ENCODE measurements at places on chromosomes 2 and 18.
A peak's percentile ranks its signal among the peaks of the same experiment; 100 is the strongest.

GRCh38 chr2:196980473-196980872, 54.0 kb upstream of the PGAP1 start:
- DNase-seq: no peak

DNA sequence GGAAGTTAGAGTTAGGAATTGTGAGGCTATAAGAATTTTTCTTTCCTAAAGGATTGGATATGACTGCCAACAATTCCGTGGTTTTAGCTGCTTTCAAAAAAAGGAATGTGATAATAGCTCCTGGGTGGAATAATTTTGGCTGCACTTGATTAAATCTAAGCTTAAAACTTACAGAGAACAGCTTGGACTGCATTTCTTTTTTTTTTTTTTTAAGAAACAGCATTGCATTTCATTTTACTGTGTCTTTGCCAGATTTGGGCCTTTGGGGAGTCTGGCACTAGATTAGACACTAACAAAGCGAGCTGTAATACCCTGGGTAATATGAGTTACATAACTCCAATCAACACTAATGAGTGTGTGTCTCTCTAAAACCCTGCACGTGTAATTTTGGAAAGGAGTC, 37.8 kb upstream of the ZNF397 start:
- DNase-seq: no peak

DNA sequence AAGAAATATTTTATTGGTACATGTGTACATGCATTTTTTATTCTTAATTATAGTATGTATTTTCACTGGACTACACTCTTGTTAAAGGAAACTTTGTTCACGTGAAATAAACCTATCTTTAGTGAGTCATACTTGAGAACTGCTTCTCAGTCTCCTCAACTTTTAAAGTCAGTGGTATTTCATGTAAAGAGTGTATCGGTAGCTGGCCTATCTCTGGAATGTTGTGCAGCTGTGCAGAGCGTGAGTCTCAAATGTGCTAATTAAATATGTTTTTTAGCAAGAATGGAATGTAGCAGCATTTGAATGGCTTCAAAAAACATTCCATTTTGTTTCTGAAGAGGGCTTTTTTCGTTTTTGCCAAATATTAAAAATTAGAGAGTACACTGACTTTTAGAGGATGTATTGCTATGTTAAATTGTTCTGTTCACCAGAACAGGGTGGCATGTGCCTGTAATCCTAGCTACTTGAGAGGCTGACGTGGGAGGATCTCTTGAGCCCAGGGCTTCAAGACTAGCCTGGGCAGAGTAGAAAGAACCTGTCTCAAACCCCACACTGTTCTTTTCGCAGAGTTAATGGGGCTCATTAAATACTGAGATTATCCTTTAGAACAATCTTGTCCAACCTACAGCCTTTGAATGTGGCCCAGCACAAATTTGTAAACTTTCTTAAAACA, 14.3 kb downstream of the SPTBN1 start:
- no peak for DNase-seq

GRCh38 chr2:98730053-98730706, 752 bp downstream of the MGAT4A start:
- peak; percentile 83 for DNase-seq

DNA sequence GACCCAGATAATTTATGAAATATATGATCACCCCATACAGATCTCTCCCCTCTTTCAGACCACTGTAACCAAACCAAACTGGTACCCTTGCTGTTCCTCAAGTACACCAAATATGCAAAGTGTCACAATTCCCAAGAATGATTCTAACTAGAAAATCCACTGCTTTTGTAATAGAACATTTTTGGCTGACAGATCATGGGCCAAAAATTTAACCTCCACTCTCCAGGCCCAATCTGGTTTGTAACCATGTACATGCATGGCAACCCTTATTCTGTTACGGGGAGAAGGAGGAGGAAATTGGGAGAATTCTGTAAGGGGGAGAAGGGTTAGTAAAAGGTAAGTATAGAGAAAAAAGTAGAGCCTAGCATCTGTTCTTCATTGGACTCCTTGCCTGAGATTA, 62.0 kb downstream of the IKZF2 start:
- DNase-seq: no peak

GRCh38 chr18:3081584-3081991, 68.6 kb upstream of the LPIN2 start:
- no peak for DNase-seq

GRCh38 chr2:17765398-17765797, 11.5 kb downstream of the GEN1 start:
- no peak for DNase-seq

- DNase-seq: peak; percentile 93
Measured at GRCh38 chr2:38508311-38509039, 94.3 kb downstream of the HNRNPLL start.

Data from kidney (tissue), 22 donors.